ENCODE measurements at places on chromosomes 1 and 21.

DNA sequence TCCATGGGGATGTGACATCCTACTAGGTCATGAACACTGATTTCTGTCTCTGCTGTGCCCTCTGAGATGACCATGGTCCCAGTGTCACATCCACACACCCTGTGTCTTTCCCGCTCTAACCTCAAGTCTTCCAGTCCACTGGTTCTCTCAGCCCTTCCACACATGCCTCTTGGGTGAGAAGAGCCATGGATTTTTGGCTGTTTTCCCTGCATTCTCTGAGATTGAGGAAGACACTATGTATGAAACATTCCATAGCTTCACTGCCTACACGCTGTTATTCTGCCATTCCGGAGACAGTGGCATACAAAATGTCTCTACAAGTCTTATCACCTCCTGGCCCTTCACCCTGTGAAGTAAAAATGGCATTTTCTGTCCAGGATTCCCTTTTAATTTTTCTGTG lies 247.3 kb downstream of the BACH1 start:
- DNase-seq = no peak

DNA sequence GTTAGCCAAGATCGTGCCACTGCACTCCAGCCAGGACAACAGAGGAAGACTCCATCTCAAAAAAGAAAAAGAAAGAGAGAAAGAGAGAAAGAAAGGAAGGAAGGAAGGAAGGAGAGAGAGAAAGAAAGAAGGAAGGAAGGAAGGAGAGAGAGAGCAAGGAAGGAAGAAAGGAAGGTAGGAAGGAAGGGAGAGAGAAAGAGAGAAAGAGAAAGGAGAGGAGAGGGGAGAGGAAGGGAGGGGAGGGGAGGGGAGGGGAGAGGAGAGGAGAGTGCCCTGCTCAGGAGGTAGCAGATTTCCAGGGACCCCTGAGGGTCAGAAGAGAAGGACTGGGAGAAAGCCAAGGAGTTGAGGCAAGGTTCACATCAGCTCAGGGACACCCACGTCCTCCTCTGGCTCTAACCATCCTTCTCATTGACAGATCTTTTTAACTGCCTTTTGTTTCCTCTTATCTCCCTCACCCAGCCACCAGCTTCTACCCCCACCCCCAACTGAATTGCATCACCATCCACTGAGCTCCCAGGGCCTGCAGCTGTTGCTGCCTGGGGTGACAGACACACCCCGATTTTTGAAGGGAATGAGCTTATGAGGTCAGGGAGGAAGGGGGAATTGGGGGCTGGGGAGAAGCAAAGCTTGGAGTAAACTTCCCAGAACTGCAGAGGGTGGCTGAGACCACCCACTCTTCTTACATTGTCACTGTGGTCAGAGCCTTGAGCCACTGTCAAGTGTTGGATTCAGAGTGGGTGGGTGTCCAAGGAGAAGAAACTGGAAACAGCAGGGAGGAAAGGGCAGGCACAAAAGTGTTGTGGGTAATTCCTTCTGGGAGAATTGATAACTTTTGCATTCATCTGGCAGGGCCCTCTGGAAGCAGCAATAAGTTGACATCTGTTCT lies 91.6 kb downstream of the GLUL start:
- DNase-seq = peak; percentile 71

GRCh38 chr1:147542569-147542897 lies 1.2 kb downstream of the BCL9 start:
- DNase-seq = no peak

- no peak for DNase-seq
These were observed 9.9 kb upstream of the HLCS start for GRCh38 chr21:36976228-36976861.

DNA sequence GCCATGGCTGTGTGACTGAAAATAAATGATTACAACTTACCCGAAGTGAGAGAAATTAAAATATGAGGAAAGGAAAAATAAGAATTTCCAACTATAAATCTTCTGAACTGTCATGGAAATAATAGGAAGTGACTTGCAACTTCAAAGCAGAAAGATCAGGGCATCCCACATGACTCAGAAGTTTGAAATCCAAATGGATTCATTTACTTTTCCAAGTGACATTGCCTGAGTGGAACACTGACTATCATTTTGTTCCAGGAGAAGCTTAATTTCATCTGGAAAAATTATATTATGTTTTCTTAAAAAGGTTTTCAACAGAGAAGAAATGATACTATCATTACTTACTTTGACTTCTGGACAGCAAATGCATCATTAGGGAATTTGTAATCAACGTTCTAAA lies 110.8 kb downstream of the GREM2 start:
- DNase-seq = no peak

GRCh38 chr1:15540186-15540585 lies 13.5 kb downstream of the DNAJC16 start:
- DNase-seq = no peak

DNA sequence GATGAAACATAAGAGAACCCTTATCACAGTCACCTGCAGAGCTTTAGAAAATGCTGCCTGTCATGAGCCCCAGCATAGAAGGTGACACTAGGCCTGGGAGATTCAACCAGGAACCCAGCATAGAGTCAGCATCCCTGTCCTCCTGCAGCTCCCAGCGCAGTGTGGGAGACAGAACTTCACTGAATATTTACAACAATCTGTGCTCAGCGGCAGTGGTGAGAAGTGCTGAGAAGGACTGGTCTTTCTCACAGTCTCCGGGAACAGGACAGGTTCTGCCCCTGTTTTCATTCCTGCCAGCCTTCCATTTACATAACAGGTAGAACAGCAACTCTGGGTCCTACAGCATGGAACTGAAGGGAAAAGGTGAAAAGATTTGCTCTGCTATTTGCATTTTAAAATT lies 83.5 kb upstream of the GADD45A start:
- DNase-seq = no peak

GRCh38 chr1:44808063-44808937 lies at the start of gene BTBD19:
TSS of gene BTBD19 (plus strand) at chr1:44808523. CDS start at chr1:44808821, 298 bp downstream.
- peak; percentile 72 for DNase-seq

DNA sequence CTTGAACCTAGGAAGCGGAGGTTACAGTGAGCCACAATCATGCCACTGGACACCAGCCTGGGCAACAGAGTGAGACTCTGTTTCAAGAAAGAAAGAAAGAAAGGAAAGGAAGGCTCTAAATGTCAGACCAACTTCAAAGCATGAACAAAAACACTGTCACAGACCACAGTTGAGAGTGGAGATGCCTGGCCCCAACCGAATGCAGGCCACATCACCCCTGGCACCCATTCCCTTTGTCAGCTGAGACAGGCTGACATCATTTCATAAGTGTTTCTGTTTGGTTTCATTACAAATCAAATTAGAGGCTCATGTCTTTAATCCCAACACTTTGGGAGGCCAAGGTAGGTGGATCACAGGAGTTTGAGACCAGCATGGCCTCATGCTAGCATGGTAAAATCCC lies 28.6 kb upstream of the NADK start:
- no peak for DNase-seq

- DNase-seq = no peak
These were observed 80.4 kb upstream of the LRRC53 start for GRCh38 chr1:74592580-74593355.

DNA sequence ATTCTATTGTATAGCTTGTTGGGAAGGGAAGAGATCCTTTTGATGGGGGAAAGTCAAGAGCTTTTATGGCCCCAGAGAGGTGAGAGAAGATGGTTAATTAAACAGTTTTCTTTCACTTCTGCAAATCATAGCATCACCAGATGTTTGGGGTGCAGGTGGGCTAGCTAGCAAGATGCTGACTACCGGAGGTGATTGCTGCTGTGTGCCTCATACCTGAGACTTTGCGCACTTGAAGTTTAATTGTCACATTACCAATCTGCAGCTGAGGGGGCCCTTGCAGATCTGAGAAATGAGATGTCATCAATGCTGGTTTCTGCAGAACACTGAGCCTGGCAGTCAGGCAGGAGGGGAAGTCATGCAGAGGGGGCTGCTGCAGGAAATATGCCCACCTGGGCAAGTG lies 73.9 kb downstream of the SNRPE start:
- DNase-seq = no peak

- no peak for DNase-seq
These were observed 263.5 kb upstream of the POU3F1 start for GRCh38 chr1:38310079-38310478.

GRCh38 chr1:57279909-57280666 lies 143.8 kb downstream of the DAB1 start:
- DNase-seq = no peak

GRCh38 chr1:81155131-81155530 lies 645.6 kb upstream of the ADGRL2 start:
- DNase-seq = no peak

DNA sequence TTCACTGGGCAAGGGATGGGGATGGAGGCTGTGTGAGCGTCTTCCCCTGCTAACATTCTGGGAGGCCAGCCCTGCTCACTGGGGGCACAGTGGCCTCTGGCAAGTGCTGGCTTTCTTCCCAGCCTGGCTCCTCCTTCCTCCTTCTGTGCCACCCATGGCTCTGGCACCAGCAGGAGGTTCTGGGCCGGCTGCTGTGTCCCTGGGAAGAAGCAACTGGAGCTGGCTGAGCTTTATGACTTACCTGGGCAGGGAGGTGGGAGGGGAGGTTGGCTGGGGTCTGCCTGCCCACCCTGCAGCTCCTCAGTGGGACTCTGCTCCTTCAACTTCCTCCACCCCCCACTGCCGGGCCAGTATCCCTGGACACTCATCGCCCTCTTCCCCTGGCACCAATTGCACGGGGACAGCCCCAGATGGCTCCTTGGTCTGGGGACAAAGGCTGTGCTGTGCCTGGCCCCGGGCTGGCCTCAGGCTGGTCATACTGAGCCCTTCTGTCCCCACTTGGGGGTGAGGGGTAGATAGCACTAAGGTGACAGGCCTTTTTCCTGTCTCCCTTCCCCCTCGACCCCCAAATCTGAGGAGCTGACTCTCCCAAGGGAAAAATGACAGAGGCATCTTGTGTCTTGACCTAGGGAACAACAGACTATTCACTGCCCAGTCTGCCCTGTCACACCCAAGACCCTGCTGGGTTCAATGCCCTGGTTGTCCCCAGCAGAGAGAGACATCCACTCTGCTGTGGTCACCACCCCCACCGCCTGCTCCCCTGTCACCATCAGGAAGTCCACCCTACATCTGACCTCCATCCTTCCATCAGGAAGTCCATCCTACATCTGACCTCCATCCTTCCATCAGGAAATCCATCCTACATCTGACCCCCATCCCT lies 14.4 kb downstream of the CDK18 start:
- peak; percentile 26 for DNase-seq

DNA sequence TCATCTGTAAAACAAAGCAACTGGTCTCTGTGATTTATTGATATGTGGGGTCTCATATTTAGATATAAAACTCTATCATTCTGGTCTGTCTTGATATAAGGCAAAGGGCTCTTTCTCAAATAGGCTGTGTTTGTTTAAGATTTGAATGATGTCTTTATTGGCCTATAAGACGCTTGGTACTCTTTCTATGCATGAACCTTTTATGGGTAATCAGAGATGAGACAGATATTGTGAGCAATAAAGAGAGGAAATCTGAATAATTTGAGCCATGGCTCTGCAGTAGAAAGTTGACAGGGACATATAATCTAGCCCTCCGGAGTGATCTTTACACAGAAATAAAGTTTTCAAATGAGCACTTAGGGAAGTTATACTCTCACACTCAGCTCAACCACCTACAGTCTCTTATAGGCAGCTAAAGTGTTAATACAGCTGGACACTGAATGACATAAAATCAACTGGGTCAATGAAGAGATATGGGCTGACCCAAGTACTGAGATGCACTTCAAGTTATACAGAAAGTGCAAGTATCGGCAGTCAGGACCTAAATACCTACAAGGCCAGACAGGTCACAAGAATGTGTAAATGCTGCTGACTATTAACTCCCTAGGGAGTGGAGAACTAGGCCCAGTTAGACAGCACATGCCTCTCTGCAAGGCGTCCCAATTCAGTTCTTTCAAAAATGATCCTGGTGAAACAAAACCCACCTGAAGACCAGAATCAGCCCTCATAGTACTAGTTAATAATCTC lies 111.0 kb downstream of the PTPN14 start:
- DNase-seq = no peak

GRCh38 chr1:40803902-40804301 lies 20.3 kb downstream of the KCNQ4 start:
- DNase-seq = no peak

DNA sequence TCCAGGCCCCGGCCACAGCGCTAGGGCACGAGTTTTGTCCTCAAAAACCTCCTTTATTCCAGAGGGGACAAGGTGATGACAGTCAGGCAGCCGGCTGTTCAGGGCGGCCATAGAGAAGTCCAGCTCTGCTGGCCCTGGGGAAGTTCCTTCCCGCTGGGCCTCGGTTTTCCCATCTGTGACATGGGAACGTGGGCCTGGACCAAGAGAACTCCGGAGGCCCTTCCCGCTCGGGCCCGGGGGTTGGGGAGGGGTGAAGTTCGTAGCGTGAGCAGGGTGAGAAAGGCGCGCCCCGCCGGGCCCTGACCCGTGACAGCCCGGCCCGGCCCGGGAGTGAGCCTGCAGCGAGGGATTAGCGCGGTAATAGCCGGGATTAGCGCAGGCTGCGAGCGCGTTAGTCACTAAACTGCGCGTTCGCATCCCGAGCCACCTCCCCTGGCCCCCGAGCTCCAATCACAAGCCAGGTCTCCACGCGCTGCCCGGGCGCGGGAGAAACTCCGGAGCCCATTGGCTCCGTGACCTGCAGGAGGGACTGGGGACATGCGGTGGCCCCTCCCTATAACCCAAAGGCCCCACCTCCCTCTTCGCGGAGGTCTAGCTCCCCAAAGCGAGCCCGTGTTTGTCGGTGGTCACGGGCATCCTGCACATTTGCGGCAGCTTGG lies 29.8 kb upstream of the PADI2 start:
- DNase-seq = no peak

- no peak for DNase-seq
These were observed 19.5 kb upstream of the UQCRHL start for GRCh38 chr1:15826810-15827507.

GRCh38 chr1:113792471-113792870 lies 19.8 kb downstream of the RSBN1 start:
- no peak for DNase-seq

- DNase-seq = no peak
These were observed 4.6 kb downstream of the AMIGO1 start for GRCh38 chr1:109504974-109505373.

DNA sequence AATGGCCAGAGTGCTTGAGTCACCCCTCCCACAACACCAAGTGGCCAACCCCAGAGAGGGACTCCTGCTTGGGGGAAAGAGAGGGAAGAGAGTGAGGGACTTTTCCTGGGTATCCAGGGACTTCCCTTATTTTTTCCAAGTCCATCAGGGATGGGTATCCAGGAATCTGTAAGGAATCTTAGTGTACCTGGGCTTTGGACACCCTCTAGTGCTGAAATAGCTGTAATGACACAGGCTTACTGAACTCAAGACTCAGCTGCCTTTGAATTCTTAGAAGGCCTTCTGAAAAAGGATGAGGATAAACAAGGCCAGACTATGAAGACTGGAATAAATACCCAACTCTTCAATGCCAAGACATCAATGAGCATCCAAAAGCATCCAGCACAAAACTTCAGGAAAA lies 12.0 kb downstream of the TSHB start:
- no peak for DNase-seq

- peak; percentile 14 for DNase-seq
These were observed 318.8 kb downstream of the PCP4 start for GRCh38 chr21:40186045-40186444.

Data from body of pancreas (tissue), 4 donors.